ENCODE measurements at places on chromosomes 2 and 18. TPM values are rescaled to one million over a fixed set of nuclear protein-coding genes. Genes with fewer than 3 reads are reported as not detected.

Gene TMEM169
- 0.38 TPM for total RNA-seq

Gene CAPN14
- total RNA-seq, result not detected

Gene RAD51AP2
- not detected for total RNA-seq

Gene SULT1C4
- total RNA-seq, result not detected

Gene ARHGEF33
- 0.10 TPM for total RNA-seq

Gene ACTR1B
- 44.8 TPM for total RNA-seq

Gene RNF144A
- total RNA-seq, result 7.6 TPM

Gene POTEI
- total RNA-seq, result not detected

Gene MAP3K19
- not detected for total RNA-seq

Gene C2orf66
- total RNA-seq, result 0.19 TPM

Gene GPAT2
- total RNA-seq, result not detected

Gene LYPD1
- total RNA-seq, result 16.3 TPM

Gene ACOXL
- total RNA-seq, result not detected

Gene PRSS56
- total RNA-seq, result 0.27 TPM

Gene CFAP210
- total RNA-seq, result 0.37 TPM

Gene CAVIN2
- 13.1 TPM for total RNA-seq
